GM04503 (cell line): ENCODE measurements at places on chromosomes 3 and 15.

DNA sequence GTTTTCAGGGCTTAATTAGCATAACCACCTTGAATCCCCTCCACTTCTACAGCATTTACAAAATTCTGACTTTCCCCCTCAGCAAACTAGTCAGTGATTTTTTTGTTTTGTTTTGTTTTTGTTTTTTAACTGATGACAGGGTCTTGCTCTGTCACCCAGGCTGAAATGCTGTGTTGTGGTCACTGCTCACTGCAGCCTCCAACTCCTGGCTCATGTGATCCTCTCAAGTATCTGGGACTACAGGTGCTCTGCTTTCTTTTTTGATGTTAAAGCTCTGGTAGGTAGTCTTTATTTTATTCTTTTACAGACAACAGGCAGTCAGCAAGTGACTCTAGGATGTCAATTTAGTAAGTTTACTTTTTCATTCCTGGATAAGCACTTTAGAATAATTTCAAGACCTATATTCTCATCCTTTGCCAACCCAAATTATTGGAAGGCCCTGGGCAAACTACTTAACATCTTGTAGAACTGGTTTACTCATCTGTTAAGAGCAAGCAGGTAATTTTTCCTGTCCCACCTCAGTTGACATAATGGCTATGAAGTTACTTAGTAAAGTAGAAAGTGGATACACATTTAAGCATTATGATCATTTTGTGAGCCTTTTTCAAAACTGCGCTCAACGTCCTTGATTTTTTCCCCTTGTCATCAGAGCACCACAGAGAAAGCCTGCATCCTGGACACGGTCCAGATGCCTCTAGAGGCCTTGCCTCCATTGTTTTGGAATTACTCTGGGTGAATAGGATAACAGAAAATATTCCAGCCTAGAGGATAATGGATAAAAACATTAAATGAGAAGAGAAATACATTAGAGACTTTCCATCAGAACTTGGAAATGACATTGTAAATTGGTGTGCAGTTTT lies 69.9 kb upstream of the NDUFB4 start:
- no peak for DNase-seq

DNA sequence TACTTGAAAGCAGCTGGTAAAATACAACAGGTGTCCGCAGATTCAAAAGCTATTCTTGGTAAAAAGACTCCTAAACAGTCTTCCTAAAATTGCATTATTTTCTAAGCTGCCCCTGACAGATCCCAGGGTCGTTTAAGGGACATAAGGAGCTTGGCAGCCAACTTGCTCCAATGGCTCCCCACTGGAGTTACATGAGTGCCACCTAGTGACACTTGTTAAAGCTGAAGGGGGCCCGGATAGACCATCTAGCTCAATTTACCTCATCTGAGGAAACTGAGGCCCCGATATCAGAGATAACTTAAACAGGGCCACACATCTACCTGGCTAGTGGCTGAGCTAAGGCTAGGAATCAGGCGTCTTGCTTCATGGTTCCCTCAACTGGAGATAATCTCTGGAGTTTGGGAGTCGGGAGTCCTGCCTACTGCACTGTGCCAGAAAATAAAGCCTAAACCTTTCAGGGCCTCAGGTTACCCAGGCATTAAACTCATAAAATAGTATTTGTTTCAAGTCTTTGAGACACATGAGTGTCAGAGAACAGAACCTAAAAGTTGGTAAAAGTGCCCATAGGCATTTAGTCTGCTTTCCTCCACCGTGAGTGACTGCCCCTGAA lies 6.5 kb upstream of the TBC1D23 start:
- DNase-seq = no peak

DNA sequence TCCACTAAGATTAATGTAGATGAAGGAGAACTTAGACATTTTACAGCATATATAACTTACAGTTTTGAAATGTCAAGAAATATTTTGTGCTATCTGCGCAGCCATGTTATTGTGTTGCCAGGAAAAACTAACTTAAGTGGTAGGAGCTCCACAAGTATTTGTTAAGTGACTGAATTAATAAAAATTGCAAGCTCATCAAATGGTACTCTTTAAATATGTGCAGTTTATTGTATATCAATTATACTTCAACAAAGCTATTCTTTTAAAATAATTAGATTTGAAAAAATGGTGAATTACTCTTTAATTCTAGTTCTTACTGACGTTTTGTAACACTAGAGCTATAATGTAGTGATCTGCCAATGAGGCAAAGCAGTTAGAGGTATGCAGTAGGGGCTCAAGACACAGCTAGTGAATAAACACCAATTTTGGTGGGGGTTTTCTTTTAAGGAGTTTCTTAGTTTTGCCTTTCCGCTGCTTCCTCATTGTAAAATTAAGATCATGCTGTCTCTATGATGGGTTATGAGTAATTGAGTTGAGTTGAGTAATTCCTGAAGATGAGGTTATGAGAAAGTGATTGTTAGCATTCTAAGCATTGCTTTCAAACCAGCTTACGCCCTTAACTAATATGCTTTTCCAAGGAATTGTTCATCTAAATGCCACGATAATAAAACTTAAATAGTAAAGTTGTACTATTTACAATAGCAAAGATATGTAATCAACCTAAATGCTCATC lies 10.9 kb upstream of the LXN start:
- DNase-seq = peak; percentile 78

DNA sequence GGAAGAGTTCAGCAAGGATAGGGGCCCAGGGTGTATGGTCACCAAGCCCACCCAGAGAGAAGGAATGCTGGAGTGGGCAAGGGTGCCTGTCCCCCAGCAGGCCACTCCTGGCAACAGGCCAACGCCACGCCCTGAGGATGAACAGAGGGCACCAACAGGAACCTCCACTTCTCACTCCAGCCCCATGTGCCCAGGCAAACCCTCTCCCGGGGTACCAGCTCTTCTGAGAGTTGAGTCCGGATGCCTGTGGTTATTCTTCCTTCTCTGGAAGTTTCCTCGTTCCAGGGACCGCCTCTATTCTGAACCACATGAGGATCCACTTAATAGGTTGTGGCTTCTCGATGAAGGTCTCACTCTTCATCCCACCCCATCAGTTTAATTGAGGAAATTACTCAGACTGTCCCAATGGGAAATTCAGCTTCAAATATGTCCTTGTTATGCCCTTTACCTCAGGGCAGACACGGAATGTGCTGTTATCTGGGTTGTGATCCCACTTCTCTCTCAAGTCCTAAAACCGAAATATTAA lies 114.3 kb downstream of the LIPC start:
- DNase-seq = no peak

GRCh38 chr3:4394048-4394447 lies 73.0 kb downstream of the SUMF1 start:
- no peak for DNase-seq

DNA sequence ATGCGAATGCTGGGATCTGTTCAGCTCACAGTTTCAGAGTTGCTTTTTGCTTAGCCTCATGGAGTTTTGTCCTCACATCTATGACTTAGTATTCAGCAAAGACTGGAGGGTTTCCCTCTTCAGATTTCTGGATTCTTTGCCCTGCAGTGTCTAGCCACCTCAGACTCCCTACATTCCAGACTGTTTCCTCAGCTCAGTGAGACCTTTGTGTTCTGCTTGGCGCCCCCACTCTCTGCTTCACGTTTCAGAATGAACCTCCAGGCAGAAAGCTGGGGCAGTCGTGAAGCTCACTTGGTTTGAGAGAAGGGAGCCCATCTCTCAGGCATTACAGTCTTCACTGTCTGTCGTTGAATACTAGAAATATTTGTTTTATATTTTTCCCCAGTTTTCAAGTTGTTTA lies 118.1 kb downstream of the CACNA1D start:
- no peak for DNase-seq

- no peak for DNase-seq
Observed at GRCh38 chr3:9749296-9749644, 482 bp upstream of the OGG1 start.
